Left renal pelvis (tissue), 4 donors: ENCODE measurements at places on chromosomes 7 and 10. TPM values are rescaled to one million over a fixed set of nuclear protein-coding genes. Genes with fewer than 3 reads are reported as not detected.

The KCNH2 gene
- polyA plus RNA-seq: 17.5 TPM

The CTAGE8 gene
- polyA plus RNA-seq: 3.5 TPM

The NUTM2E gene
- polyA plus RNA-seq: 0.23 TPM

The HMX2 gene
- not detected for polyA plus RNA-seq

The HIBADH gene
- 78.8 TPM for polyA plus RNA-seq

The SPDYE1 gene
- polyA plus RNA-seq: 1.2 TPM

The UTF1 gene
- not detected for polyA plus RNA-seq
